Fibroblast of the aortic adventitia (primary cell): ENCODE measurements at places on chromosomes 13 and 19.

- DNase-seq: no peak
These were observed 2.8 kb upstream of the HNRNPM start for GRCh38 chr19:8441725-8442544.

- no peak for DNase-seq
These were observed 1.3 kb downstream of the PRKD2 start for GRCh38 chr19:46715620-46715974.

- DNase-seq: no peak
These were observed 1244.6 kb upstream of the SLC10A2 start for GRCh38 chr13:104310861-104311260.

- DNase-seq: no peak
These were observed 18.7 kb downstream of the MLLT1 start for GRCh38 chr19:6260912-6261650.

DNA sequence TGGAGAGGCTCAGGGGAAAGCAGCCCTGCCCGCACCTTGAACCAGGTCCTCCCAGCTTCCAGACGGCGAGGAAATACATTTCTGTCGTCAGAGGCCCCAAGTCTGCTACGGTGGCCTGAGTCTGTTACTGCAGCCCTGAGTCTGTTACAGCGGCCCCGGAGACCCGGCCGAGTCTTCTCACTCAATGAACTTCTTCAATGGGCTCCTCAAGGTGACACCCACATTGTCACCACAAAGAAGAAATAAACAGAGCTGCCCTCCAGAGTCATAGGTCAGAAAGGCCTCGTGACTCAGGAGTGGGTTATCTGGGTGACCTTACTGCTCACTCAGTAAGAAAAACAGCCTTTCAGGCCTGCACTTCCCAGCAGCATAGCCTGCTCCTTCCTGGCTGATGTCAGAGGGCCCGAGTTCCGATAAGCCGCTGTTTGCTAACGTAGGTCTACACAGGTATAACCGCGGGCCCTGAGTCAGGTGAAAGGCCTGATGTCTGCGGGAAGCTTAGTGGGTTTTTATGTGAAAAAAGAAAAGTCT, 66.9 kb upstream of the TM9SF2 start:
- DNase-seq: no peak

DNA sequence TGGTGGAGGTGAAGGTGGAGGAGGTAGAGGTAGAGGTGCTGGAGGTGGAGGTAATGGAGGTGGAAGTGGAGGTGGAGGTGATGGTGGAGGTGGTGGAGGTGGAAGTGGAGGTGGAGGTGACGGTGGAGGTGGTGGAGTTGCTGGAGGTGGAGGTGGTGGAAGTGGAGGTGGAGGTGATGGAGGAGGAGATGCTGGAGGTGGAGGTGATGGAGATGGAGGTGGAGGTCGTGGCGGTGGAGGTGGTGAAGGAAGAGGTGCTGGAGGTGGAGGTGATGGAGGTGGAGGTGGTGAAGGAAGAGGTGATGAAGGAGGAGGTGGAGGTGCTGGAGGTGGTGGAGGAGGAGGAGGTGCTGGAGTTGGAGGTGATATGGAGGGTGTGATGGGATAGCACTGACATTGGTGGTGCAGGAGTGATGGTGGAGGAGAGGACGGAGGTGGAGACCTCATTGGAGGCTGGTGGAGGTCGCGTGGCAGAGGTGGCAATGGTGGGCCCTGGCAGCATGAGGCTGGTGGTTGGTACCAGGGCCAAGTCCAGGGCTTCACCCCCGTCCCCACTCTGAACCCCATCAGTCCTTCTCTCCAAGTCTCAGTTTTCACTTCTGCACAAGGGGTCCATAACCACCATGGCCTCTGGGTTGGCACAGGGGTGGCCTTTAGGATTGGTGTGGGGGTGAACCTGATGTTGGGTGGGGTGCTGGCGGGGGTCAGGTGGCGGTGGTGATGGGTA, 15.8 kb downstream of the ONECUT3 start:
- no peak for DNase-seq

DNA sequence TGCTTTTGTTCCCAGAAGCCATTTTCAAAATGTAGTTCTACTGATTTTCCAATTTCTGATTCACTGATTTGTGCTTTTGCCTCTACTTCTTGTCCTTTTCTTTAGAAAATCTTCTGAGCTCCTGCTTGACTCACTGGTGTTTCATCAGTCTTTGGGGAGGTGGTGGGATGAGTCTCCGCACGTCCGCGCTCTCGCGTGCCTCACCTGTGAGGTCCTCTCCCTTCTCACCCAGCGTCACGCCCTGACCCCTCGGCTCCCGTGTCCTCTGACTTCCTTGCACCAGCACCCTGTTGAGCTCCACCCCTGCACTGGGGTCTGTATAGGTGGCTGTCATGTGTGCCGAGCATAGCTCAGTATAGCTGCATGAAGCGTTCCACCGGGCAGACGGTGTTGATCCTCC, 52.7 kb upstream of the MCF2L start:
- DNase-seq: no peak

DNA sequence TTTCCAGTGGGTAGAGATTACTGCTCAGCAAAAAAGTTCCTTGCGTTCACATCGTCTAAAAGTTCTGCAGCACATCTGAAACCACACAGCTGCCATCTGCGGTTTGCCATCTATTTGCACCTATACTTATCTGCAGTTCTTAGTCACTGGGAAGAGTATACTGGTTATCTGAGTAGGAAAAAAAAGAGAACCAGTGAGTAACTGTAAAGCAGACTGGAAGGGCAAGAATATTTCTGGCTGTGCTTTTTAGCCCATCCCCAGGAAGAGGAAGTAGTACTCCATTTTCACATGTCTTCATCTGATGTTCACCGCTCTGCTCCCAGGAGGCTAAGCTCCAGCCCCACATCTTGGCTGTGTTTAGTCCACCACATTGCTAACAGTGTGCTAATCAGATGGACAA, 35.6 kb downstream of the EFNB2 start:
- DNase-seq: peak; percentile 48

DNA sequence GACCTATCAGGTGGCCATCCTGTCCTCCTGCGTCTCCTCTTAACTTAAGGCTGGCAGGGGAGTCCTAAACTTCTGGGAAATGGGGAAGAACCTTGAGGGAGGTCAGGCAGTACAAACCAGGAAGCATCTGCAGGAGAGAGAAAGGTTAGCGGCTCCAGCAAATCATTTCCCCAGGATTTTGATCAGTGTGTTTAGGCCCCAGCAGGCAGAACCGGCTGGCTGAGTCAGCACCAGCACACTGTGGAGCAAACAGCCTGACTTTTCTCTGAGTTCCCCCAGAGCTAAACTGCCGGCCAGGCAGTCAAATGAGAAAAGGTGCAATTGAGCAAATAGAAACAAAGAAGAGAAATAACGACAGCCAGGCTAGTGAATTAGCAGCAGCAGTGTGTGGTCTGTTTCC, 46.7 kb upstream of the MEDAG start:
- DNase-seq: no peak

DNA sequence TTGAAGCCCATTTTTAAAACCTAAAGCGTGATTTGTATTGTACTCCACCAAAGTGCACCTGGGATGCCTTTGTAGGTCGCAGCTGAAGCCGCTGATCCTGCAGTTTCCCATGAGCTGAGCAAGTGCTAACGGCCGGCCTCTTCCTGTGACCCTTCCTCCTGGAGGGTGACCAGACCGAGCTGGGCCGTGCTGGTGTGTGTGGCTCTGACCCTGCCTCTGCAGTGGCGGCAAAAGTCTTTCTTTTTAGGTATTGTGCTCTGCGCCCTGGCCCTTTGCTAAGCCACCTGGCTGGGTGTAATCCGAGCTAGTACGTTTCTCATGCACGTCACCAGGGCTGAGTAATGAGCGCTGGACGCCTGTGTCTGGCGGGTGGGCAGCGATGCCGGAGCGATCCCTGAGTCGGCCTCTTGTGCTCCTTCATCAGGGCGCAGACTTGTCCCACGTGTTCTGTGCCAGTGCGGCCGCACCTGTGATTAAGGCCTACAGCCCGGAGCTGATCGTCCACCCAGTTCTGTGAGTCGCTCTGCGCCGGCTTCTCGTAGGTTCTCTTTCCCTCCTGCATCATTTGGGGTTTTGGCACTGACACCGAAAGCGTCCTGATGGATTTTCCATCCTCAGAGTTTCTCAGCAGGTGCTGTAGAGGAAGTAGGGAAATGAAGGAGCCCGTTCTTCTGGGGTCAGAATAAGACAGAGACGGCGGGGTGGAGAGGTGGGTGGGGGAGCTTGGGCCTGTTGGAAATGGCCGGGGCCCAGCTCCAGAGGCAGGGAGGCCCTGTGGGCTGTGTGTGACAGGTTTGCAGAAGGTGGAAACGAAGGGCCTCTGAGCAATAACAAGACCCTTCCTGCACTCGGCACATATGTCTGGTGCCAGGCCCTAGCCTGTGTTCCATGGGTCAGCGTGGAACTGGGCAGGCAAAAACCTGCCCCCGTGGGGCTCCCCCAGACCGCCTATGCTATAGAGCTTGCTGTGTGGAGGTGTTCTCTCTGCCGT, 9.7 kb downstream of the NAXD start:
- no peak for DNase-seq

DNA sequence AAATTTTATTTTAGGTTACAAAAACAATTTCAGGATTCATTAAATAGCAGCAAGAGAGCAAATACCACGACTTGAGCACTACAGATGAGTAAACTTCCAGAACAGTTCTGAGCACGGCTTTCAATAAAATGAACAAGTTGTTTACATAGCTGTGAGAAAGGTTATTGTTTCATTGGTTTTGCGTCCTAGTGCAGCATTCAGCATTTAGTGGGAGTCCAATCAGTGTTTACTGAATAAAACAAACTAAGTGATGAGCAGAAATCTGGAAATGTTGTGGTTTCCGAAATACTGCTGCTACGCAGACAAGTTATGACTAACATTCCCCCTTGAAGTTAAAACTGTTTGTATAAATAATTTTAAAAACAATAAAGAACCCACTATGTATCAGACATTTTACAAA, 251.5 kb upstream of the STARD13 start:
- DNase-seq: no peak

- no peak for DNase-seq
These were observed 126.8 kb downstream of the LMO7 start for GRCh38 chr13:75762955-75763354.

GRCh38 chr13:113630804-113631203, 27.2 kb downstream of the ATP4B start:
- DNase-seq: no peak

GRCh38 chr13:32021785-32022184, 9.8 kb upstream of the FRY start:
- no peak for DNase-seq

DNA sequence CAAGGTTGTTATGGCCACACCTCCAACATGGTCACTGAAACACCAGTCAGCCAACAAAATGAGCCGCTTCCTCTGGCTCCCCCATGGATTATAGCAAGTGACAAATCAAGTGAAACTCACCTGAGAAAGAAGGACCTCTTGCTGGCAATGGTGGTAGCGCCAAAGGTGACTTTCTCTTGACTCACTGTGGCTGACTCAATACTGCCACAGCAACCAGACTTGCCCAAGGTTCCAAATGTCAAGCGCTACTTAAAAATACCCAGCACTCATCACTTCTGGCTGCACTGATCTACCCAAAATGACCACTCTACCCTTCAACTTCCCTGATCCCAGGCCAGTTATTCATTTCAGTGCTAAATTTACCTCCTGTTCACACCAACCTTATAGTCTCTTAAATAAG, 495.5 kb downstream of the FOXO1 start:
- DNase-seq: no peak
